ENCODE measurements at places on chromosomes 12 and 14.

- no peak for DNase-seq
These were observed 50.3 kb downstream of the ESRRB start for GRCh38 chr14:76426161-76426696.

DNA sequence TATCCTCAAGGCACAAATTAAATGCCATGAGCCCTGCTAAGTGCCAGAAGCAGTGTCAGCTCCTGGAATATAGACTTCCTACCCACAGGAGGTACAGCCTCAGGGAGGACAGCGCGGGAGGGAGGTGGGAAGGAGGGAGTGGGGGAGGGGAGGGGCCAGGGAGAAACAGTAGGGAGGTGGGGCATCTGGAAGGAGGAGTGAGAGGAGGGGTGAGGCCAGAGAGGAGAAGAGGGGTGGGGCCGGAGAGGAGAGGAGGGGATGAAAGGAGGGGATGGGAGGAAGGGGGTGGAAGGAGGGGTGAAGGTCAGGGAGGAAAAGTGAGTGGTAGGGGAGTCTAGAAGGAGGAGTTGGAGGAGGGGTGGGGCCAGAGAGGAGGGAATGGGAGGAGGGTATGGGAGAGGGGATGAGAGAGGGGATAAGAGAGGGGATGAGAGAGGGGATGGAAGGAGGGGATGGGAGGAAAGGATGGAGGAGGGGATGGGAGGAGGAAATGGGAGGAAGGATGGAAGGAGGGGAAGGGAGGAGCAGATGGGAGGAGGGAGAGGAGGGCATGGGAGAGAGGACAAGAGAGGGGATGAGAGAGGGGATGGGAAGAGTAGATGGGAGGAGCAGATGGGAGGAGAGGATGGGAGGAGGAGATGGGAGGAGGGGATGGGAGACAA, 9.2 kb upstream of the CCDC197 start:
- DNase-seq: peak; percentile 82

DNA sequence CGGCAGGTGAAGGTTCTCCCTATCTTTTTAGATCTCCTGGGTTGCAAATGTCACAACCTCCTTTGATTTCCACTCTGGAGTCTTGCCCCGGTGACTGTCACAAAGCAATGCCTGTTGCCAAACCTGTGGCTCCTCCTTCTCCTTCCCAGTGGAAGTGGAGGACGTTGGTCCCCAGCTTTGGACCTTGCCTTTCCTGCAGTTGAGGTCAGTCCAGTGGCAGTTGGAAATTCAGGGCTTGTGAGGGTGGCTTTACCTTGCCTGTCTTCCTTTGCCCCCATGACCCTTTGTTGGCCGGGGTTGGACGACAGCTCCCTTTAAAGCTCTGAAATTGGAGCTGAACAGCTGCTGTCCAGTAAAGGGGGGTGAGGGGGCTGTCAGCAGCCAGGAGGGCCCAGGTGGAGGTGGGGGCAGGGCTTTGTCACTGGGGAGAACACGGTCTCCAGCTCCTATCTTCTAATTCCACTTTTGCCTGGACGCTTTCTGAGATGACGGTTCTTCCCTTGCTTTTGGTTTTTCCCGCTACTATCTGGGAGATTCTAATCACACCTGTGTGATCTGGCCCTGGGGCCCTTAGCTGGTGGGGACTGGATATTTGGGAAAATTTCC, 4.1 kb downstream of the TEAD4 start:
- DNase-seq: peak; percentile 47

DNA sequence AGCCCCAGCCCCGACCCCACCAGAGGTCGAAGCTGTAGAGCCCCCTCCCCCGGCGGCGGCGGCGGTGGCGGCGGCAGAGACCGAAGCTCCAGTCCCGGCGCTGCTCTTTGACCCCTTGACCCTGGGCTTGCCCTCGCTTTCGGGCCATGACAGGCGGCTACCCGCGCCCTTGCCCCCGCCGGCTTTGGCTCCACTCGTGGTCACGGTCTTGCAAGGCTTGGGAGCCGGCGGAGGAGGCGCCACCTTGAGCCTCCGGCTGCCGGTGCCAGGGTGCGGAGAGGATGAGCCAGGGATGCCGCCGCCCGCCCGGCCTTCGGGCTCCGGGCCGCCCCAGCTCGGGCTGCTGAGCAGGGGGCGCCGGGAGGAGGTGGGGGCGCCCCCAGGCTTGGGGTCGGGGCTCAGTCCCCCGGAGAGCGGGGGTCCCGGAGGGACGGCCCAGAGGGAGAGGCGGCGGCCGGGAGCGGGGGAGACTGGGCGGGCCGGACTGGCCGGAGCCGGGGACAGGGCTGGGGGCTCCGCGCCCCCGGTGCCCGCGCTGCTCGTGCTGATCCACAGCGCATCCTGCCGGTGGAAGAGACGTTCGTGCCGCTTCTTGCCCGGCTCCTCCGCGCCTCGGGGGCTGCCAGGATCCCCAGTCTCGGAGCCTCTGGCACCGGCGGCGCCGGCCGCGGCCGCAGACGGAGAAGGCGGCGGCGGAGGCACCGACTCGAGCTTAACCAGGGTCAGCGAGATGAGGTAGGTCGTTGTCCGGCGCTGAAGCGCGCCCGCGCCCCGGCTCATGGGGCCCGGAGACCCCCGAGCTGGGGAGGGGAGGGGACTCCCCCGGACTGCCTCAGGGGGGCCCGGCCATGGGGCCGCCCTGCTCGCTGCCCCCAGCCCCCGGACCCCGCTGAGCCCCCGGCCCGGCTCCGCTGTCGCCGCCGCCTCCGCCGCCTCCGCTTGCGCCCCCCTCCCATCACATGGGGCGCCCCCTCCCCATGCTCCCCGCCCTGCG, 778 bp downstream of the AGAP2 start:
- peak; percentile 60 for DNase-seq

DNA sequence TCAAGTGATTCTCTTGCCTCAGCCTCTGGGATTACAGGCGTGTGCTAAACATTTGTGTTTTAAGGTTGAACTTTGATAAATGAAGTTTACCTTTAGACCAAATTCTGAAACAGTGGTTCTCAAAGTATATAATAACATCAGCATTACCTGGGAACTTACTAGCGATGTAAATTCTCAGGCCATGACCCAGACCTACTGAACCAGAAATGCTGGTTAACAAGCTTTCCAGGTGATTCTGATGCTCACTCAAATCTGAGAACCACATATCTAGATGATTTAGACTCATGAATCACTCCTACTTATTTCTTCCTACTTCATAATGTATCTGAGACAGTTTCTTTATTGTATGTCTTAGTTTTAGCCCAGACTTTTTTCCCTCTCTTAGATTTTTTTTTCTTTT, 43.6 kb downstream of the RAD51B start:
- DNase-seq: no peak

DNA sequence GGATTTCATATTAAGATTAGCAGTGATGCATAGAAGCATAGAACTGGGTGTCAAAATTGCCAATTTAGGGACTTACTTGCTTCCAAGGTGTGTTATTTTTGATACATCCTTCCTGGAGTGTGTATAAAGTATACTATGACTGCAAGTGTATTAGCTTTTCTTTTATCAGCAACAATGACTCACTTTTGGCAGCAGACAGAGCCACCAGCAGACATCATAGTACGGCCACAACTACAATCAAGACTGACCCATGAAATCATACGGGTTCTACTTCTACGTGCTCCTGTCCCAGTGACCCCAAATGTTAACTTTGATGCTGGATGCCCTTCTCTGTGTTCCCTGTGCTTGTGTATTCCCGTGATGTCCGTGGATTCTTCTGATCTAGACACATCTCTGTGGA, 443.9 kb downstream of the TMEM132D start:
- no peak for DNase-seq

DNA sequence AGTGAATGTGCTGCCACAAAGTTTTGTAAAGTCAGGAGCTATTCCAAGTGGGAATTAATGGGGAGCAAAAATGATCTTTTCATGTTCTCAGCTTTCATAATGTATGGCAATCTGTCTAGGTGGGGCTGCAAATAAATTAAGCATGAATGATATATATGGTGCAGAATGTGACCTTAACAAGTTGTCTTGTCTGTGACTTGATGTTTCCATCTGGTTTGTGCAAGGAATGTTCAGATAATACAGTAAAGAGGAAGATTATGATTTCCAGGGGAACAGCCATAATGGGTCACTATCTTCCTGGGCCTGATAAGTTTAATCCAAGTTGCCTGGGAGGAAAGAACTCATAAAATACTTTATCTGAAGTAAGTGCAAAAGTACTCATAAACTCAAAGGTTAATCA, 1815.8 kb upstream of the FLRT2 start:
- no peak for DNase-seq

- peak; percentile 81 for DNase-seq
These were observed 165.4 kb downstream of the DERA start for GRCh38 chr12:16076557-16076956.

GRCh38 chr14:38505221-38505972, 249.5 kb upstream of the CLEC14A start:
- DNase-seq: no peak

- no peak for DNase-seq
These were observed 273.1 kb downstream of the ZFP36L1 start for GRCh38 chr14:68519671-68520187.

DNA sequence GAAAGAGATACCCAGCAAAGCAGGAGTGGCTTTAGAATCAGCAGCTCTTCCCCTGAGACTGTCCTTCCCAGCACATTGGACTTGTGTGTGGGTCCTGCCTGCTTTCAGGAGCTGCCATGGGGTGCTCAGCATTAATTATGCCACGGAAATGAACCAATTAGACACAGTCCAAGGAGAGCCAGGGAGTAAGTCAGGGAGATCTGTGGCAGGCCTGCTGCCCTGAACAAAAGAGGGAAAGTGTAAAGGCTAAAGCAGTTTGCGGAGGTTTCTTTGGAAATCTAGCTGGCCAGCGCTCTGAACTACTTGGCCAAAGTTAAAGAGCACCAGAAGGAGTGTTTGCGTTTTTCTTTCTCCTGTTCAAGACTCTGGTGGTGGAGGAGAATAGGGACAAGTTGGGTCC, 65.7 kb upstream of the SRSF5 start:
- peak; percentile 78 for DNase-seq

- no peak for DNase-seq
These were observed 514.1 kb downstream of the MED13L start for GRCh38 chr12:115763376-115763775.

- DNase-seq: no peak
These were observed 520.5 kb upstream of the TMPO start for GRCh38 chr12:97994746-97995484.

GRCh38 chr12:77609016-77609415, 221.7 kb upstream of the NAV3 start:
- DNase-seq: no peak

DNA sequence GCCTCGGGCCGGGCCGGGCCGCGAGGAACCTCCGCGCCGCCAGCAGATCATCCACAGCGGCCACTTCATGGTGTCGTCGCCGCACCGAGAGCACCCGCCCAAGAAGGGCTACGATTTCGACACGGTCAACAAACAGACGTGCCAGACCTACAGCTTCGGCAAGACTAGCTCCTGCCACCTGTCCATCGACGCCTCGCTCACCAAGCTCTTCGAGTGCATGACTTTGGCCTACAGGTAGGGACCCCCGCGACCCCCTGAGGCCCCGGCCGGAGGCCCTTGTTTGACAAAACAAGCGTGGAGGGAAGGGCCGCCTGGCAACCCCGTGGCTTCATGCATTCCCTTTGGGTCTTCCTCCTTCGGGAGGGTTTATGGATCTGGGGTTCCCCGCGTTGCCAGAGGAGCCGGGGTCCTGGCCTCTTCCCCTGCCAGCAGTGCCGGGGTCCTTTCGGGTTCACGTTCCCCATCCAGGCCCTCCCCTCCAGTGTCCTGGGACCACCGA, 526 bp downstream of the MLXIP start:
- peak; percentile 74 for DNase-seq

DNA sequence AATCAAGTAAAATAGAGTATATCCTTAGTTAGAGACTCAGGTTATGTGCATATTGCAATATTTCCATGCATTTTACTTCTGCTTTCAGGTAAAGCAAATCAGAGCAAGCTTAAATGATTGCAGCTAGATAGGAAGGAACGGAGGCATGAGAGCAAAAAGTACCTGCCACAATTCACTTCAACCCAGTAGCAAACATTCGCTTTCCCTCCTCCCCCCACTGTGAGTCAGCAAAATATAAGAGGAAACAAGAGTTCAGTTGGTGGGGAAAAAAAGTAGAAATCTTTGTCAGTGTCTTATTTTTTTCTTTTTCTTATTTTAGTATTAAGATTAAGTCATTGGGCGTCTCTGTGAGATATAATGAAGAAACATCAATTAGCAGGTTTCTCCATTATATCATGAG, 475.4 kb downstream of the NPAS3 start:
- DNase-seq: no peak

DNA sequence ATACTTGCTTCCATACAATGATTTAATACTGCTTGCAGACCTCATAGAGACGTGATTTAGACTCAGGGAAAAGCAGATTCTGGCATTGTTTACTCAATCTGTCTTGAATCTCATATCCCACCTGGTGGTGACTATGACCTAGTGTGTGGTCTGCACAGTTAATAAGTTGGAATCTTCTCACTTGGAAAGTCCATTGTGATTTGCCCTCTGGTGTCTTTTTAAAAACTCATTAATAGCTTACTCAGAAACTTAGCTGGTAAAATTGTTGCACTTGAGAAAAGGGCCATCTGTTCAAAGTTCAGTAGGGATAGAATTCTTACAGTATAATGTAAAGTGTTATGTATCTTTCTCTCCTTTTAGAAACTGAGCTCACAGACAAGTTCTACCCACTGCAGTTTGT, 106.0 kb downstream of the PELI2 start:
- DNase-seq: peak; percentile 92

- no peak for DNase-seq
These were observed 55.1 kb downstream of the ERH start for GRCh38 chr14:69342928-69343525.

DNA sequence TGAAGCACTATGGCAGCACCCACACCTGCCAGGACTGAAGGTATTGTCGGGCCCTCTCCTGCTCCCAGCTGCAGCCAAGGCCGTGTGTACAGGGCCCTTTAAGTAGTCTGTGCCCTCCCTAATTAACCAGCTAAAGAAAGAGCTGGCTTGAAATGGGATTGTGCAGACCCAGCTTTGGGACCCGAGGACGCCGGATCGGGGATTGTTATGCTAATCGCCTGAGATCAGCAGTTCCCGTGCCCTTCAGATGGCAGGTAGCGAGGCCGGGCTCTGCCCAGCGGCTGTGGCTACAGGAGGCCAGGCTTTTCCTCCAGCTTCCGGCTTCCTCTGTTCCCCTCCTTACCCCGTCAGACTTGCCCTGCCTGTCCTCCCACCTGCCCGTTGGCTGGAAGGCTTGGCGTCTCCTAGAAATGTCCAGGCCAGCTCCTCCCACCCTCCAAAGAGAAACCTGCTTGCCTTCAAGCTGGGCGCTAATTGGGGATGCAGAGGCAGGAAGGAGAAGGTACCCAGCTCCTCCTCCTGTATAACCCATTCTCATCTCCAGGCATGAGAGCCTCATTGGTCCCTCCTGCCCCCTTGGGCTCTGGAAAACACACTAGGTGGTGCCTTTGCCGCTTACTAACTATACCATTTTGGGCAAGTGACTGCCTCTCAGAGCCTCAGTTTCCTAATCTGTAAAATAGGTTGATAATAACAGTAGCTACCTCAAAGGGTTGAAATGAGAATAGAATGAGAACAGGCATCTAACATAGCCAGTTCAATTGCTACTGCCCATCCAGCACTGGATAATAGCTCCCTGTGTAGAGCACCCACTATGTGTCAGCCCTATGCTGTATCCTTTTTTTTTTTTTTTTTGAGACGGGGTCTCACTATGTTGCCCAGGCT, 25.8 kb upstream of the MSI1 start:
- DNase-seq: peak; percentile 83

All from NCI-H69 (cell line).